ENCODE measurements at places on chromosomes 1 and 21.

- no peak for DNase-seq
These were observed 176.8 kb upstream of the PDE4B start for GRCh38 chr1:65615859-65616258.

- DNase-seq, result no peak
These were observed 16.9 kb upstream of the DMRTB1 start for GRCh38 chr1:53442299-53442698.

DNA sequence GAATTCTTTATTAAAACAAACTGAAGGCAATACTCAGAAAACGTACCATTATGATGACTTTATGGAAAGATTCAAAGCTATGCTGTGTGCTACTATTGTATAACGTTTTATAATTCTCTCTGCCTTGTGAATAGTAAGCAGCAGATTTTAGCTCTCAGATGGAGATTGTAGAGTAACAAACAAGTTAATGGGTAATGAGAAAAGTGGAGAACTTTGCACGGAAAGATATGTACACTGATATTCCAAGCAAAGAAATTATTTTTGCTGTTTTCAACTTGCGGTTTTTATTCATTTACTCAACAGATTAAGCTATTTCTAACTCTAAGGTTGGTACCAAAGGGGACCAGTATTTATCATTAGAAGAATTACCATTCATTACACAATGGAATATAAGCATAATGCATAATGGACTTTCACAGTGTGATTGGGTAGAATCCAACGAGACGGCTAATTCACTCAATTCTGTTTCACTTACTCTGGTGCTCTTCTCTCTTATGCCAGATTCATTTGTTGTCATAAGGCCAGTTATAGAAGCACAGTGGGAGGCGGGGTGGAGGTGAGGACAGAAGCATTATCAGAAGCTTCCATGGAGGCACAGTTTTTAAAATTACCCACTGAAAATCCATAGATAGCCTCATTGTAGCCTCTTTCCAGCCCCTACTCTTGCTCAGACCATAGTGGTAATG lies 38.6 kb downstream of the ATP1B1 start:
- peak; percentile 72 for DNase-seq

DNA sequence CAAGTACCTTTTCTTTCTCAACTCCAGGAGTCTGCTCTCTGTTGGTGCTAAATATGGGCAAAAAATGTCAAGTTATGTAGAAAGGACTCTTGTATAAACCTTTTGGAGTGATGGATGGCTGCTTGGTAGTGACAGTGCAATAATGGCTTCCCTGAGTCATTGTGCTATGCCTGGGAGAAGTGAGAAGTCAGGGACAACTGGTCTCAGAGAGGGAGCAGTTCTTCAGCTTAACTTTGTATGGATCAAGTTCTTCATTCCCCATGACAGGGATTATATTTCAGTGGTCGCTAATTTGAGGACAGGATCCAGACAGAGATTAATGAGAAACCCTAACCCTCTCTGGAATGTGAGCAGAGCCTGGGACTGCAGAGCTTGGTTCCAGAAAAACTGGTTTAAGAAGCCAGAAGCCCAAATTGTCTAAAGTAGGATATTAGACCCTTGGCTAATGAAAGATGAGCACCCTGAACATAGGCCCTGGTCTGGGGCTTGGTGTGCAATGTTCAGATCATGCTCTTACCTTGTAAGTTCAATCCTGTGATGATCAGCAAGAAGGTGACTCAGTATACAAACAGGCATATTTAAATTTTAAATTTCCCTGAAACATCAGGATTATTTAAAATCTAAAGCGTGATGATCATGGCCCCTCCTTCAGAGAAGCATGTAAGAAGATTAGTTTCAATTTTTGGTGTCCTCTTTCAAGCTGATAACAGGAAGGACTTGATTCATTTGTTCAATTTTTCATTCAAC lies 50.9 kb downstream of the NTMT2 start:
- DNase-seq, result no peak

GRCh38 chr1:212074313-212074712 lies 38.8 kb downstream of the DTL start:
- no peak for DNase-seq

- no peak for DNase-seq
These were observed 177.1 kb downstream of the GABPA start for GRCh38 chr21:25911730-25912401.

GRCh38 chr1:175307160-175307559 lies 114.6 kb upstream of the KIAA0040 start:
- no peak for DNase-seq

DNA sequence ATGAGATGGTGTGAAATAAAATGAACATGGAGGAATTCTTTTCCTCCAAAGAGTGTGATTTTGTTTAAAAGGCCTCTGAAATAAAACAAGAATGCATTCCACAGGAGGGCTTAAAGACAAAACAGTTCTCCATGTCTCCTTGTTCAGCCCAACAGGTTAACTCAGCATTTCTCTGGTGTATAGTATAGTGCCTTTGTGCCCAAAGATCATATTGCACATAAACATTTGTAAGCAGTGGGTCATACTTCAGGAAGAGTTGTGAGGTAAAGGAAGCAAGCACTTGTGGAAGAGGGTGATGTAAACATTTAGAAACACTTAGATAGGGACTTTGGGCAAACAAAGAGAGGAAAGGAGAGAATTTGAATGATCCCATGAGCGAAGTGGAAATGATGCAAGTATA lies 433.9 kb downstream of the SIPA1L2 start:
- DNase-seq, result peak; percentile 12

GRCh38 chr21:46093668-46094400 lies 4.1 kb upstream of the COL6A2 start:
- DNase-seq, result no peak

DNA sequence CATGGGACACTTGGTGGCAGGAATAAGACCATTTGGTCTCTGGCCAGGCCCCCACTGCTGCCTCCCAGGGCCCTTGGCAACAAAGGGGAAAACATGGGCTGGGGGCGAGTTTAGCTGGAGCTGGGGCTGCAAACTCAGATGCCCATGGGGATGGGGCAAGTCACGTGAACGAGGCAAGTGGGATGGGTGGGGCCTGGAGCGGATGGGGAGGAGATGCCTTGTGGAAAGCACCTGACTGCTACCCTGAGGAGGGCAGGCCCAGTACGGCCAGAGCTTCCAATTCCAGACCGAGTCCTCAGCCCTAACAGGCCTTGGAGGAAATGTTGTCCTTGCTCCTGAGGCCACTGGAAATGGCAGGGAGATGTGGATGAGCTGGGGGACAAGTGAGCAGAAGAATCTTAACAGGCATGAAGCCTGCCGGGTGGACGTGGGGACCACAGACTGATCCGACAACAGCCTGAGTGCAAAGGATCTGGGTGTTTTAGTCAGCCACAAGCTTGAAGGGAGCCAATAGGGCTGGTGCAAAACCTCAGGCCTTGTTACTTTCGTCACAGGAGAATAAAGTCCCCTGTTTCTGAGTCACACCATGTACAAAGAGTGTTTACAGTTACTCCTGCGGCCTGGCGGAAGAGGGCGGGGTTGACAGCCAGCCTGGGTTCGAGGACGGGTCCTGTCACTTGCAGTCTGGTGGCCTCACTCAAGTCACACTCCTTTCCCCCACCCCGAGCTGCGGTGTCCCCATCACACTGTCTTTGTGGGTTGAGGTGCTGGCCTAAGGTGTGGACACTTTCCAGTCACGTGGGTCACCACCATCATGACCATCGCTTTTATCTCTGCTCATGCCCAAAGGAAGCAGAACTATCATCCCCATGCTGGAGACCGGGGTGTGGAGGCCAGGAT lies 19.1 kb downstream of the RUNX3 start:
- peak; percentile 83 for DNase-seq

DNA sequence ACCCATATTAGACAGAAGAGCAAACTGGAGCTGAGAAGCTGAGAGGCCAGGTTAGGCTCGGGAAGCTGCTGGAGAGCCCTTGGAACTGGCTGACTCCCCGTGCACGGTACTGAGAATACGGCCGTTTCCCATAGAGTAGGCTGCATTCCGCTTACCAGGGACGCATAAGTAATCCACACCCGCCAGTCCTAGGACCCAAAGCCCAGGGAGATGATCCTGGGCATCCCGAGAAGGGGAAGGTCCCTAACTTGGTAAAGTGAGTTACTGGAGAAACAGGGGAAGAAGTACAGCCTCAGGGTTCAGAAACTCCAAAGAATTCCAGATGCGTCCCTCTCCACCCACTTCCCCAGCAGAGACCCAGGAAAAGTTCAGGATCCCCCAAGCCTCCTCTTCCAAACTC lies 1.3 kb downstream of the LRRC38 start:
- DNase-seq, result no peak

Data from large intestine (tissue), 12 donors.